ENCODE measurements at places on chromosomes 11 and 22.

DNA sequence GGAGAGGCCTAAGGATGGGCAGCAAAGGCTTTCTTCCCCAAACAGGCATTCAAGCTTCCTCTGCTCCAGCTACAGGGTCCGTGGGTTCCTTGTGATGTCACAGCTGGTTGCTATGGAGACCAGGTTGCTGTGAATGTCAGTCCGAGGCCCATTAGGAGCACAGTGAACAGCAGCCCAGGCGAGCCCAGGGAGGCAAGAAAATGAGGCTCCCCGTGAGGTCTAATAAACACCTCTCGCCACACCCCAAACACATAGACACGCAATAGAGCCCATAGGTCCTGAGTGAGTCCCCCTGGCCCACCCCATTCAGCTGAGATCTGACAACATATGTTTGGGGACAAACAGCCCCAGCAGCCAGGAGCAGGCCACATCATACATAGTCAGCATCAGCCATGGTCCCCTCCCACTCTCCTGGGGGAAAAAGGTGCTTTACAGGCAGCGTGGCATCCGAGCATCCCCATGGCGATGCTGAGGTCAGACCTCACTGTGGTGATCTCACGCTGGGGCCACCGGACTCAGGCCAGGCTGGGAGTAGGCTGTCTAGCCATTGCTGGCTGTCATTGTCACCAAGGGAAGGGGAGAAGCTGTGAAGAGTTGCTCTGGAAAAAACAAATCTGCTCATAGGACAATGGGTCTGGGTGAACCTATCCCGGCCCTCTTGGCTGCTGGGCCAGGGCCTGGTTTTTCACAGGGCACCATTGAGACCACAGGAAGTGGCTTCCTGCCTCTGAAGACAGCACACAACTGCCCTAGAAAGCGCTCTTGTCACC lies 23.1 kb upstream of the TP53I11 start:
- DNase-seq = no peak

GRCh38 chr22:37431801-37432707 lies 4.8 kb upstream of the ELFN2 start:
- no peak for DNase-seq

GRCh38 chr11:1923201-1923956 lies 3.9 kb downstream of the TNNT3 start:
- DNase-seq = no peak

GRCh38 chr11:23078289-23078971 lies 218.2 kb upstream of the CCDC179 start:
- no peak for DNase-seq

- no peak for DNase-seq
Observed at GRCh38 chr22:46010207-46010867, 33.4 kb upstream of the WNT7B start.

DNA sequence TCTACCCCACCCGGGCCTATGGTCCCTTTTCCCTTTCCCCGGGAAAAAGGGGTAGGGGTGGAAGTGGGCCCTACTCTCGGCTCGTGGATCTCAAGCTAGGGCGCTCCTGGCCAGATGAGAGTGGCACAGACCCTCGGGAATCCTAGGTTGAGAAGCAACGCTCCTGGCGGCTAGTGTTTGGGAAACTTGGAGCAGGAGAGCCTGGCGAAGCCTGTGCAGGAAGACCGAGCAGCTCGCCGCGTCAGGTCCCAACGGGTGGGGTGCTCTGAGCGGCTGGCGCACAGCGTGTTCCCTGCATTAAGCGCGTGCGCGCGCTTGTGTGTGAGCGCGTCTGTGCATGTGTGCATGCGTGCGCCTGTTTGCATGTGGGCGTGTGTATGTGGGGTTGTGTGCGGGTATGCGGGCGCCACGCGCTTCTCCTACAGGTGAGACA lies 7.1 kb upstream of the FLI1 start:
- DNase-seq = no peak

DNA sequence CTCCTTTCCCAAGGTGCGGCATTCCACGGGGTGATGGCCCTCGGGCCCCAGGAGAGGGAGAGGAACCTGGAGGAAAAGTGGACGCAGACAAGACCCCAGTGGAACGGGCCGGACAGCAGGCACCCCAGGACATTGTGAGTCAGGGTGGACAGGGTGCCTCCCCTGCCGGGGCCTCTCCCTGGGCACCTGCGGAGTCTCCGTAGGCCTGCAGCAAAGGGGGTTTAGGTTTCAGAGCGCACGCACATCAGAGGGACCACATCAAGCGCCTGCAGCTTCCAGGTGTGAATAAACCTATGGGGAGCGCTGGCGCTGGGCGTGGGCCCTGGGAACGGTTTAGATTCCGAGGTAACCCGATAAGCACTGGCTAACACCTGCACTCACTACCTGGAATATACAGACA lies 22.7 kb upstream of the FGF19 start:
- DNase-seq = no peak
